ENCODE measurements at places on chromosomes 4 and X.

DNA sequence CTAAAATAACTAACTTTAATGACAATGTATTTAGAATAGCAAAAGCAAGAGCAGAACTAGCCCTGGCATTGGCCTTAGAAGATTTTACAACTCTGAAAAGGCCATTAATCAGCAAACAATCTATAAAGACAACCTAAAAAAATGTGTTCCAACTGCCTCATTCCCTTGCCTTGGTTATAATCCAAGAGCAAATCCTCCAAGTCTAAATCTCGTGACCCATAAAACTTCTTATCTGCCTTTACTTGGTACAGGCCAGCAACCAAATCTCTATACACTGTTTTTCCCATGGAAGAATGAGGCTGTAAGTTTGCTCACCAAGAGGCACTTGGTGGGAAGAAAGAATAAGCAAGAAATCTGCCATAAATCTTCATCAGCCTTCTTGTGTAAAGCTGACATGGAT is 175.3 kb upstream of the MID1 start:
- DNase-seq = no peak

DNA sequence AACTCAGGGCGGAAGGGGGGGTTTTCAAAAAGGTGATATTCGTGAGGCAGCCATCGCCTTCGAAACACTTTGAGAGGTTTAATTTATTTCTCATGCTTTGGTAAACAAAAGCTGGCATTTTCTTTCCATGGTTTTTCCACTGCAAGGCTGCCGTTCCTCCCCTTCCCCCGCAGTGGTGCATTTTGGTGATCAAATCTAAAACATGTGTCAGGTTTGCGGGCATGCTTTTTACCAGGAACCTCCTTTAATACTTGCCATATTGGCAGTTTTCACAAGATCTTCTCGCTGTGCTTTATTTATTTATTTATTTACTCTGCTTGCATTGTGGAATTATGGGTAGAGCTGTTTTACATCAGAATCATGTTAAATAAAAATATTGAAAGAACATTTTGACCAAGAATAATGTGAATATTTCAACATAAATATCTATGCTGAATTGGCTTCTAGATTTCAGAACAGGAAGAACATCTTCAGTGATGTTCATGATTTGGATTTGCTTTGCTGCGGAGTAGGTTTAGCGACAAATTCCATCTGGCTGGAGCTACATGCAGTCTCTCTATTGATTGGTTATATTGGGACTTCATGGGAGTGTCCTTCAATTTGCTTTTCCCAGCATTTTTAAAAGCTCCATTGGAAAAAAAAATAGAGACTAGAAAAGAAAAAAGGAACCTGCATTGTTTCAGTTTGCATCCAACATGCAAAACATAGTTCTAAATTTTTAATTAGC is 54.4 kb downstream of the STOX2 start:
- no peak for DNase-seq

DNA sequence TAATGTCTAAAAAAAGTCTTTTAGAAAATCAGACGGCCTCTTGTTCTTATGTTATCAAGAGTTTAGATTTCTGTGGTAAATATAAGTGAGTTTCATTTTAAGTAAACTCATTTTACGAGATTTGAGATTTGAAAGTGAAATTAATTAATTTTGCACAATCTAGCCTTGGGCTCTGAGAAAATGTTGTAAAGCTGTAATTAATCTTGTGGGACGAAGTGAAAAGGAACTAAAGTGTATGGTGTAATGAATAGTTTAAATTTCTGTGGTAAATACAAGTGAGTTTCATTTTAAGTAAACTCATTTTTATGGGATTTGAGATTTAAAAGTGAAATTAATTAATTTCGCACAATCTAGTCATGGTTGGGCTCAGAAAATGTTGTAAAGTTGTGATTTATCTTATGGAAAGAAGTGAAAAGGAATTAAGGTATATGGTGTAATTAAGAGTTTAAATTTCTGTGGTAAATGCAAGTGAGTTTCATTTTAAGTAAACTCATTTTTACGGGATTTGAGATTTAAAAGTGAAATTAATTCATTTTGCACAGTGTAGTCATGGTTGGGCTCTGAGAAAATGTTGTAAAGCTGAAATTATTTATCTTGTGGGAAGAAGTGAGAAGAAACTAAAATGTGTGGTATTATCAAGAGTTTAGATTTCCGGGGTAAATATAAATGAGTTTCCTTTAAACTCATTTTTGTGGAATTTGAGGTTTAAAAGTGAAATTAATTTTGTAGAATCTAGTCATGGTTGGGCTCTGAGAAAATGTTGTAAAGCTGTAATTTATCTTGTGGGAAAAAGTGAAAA is 1.6 kb downstream of the SCML1 start:
- DNase-seq = no peak

- DNase-seq = no peak
Observed at GRCh38 chr4:156578713-156579112, 392.9 kb downstream of the PDGFC start.

DNA sequence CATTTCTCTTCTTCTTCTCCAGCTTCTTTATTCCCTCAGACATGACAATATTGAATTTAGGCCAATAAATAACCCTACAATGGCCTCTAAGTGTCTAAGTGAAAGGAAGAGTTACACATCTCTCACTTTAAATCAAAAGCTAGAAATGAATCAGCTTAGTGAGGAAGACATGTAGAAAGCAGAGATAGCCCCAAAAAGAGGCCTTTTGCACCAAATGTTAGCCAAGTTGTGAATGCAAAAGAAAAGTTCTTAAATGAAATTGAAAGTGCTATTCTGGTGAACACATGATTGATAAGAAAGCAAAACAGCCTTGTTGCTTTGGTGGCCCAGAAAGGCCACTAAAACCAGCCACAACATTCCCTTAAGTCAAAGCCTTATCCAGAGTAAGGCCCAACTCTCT is 146.2 kb upstream of the HHIP start:
- DNase-seq = no peak

DNA sequence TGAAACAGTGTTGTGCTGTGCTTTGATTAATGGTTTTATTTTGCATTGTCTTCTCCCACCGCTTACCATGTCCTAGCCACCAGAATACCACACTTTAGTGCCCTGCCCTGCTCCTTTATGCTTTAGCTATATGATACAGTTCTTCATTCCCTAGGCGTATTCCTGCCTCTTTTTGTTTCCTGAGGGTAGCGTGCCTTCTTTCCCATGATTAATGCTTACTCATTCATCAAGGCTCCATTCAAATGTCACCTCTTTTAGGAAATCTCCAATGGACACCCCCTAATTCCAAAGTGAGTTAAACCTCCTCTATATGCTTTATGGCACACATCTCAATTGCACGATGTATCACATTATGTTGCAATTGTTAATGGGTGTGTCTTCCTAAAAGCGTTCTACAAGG is 46.3 kb downstream of the SPANXD start:
- no peak for DNase-seq

DNA sequence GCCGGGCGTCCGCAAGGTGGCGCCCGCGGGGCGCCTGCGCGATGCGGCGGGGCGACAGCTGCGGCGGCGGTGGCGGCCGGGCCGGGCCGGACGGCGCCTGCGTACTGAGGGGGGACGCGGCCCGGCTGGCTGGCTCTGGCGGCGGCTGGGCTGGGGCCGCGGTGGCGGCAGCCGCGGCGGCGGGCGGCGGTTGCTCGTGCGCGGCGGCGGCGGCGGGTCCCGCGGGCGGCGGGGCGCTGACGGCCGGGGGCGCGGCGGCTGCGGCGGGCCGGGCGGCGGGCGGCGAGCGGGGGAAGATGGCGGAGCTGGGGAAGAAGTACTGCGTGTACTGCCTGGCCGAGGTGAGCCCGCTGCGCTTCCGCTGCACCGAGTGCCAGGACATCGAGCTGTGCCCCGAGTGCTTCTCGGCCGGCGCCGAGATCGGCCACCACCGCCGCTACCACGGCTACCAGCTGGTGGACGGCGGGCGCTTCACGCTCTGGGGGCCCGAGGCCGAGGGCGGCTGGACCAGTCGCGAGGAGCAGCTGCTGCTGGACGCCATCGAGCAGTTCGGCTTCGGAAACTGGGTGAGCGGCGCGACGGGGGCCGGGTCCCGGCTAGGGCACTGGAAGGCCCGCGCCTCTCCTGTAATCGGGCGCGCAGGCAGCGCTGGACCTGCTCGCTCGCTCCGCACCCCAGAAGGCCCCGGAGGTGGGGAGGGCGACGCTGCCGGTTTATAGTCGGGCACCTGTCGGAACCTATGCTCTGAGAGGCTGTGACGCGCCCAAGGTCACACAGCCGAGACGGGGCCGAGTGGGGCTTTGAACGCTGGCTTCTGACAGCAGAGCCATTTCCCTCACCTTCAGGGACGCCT is at the start of gene TADA2B:
Gene TADA2B, plus strand, starts transcription at position 89 of the 853 bp plus-strand sequence. Its CDS starts 208 bp downstream, at position 297.
- DNase-seq = peak; percentile 22

DNA sequence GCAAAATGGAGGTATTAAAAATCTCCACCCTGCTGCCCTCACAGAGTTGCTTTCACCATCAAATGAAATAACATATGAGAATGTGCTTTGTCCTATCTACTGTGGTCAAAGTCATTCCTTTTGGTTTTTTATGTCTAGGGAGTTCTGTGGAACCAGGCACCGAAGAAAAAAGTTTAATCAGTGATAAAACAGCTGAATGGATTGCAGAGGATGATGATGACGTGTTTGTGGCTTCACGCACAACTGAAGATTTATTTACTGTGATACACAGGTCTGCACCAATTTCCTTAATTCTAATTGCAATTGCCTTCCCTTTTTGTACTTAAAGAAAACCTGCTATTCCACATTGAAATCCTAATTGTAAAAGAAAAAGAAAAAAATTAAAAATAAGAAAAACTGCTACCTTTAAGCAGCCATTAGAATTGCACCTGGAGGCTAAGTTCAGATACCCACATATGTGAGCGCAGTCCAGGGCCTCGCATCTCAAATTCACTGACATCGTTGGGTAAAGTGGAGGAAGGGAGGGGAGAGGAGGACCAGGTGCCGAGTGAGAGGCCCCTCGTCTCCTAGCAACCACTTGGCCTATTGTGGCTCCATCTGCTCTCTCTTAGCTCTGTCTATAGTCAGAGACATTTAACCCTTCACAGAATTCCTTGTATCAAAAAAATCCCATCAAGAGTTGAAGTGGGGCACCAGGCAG is 10.5 kb upstream of the RTL5 start:
- no peak for DNase-seq

- no peak for DNase-seq
Observed at GRCh38 chrX:34893741-34894140, 48.9 kb upstream of the FAM47B start.

GRCh38 chrX:123525123-123525725 is 207.6 kb downstream of the THOC2 start:
- no peak for DNase-seq

GRCh38 chr4:174387143-174387542 is 103.4 kb downstream of the CEP44 start:
- DNase-seq = no peak

- DNase-seq = no peak
Observed at GRCh38 chr4:162836773-162837172, 329.9 kb downstream of the NAF1 start.

- DNase-seq = no peak
Observed at GRCh38 chr4:172648471-172648870, 520.1 kb upstream of the GALNT7 start.

GRCh38 chrX:118603981-118604380 is 108.4 kb downstream of the DOCK11 start:
- no peak for DNase-seq

DNA sequence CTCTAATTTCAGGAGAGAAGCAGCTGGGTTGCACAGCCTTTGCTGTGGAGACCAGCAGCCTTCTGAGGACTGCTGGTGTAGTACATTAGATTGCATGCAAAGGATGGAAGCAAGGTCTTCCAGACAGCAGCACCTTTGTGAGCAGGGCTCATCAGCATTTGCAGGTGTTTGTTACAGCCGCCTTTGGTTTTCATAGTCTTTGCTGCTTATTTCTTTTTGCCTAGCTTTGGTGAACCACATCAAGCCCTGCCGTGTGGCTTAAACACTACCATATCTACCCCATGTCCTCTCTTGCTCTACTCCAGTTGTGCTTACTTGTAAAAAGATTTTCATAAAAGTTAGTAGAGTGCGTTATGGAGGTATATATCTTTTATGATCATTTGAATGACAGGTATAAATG is 57.5 kb downstream of the MTM1 start:
- no peak for DNase-seq

DNA sequence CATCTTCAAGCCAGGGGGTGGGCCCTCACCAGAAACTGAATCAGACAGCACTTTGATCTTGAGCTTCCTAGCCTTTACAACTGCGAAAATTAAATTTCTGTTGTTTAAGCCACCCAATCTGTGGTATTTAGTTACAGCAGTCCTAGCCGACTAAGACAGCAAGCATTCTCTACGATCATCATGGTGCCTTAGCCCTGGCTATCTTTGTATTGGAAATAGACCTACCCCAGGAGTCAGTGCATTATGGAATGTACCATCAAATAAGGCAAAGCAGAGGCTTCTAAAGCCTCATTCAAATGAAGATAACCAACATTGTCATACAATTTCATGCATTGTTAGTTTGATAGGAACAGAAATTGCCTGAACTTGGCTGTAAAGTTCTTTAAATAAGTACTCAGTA is 75.0 kb downstream of the PARM1 start:
- DNase-seq = no peak

DNA sequence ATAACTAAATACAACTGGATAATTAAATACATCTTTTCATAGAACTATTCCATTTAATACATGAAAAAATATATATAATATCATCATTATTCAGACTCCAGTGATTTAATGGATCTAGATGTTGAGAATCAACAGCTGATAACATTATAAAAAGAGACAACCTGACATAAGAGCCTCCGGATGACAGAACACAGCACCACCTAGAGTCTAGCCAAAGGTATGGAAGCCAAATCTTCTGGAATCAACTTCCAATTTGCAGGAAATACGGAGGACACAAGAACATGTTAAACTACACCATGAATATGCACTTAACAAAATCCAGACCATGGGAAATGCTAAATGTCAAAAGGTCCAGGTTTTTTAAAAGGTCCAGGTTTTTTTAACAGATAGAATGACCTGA is 55.0 kb downstream of the LRBA start:
- DNase-seq = no peak

GRCh38 chr4:121308328-121308663 is 72.5 kb downstream of the QRFPR start:
- no peak for DNase-seq

- DNase-seq = no peak
Observed at GRCh38 chr4:154126276-154126675, 337.4 kb upstream of the SFRP2 start.

DNA sequence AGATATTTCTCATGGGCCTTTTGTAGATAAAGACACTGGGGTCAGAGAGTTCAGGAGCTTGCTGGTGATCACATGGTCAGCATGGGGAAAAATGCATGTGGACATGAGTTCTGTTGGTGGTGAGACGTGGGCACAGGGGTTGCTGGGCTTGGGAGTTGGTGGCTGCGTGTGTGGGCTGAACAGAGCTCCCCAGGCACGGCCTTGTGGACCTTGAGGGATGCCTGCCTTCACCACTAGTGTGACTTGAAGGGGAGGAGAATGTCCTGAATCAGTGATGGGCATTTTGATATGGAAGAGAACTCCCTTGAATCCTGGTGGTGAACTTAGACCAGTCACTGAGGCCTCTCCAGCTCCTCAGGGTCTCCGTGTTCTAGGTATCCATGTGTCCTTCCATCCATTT is 8.9 kb downstream of the CD99 start:
- DNase-seq = no peak

- no peak for DNase-seq
Observed at GRCh38 chrX:71846429-71846828, 64.2 kb upstream of the NHSL2 start.

GRCh38 chrX:153968754-153969124 is 2.9 kb downstream of the HCFC1 start:
- DNase-seq = no peak

- DNase-seq = peak; percentile 60
Observed at GRCh38 chrX:119693040-119693995, at the start of gene SEPTIN6. TSS of gene SEPTIN6 (minus strand) at chrX:119693168. CDS start at chrX:119693105, 63 bp downstream.

Data from stimulated activated CD8-positive, alpha-beta memory T cell treated with anti-CD3 and anti-CD28 coated beads, Interleukin-7, amount 100 ng/mL, for 1 hour (primary cell).